Heart right ventricle (tissue), 16 donors: ENCODE measurements at places on chromosomes 6 and 20. TPM values are rescaled to one million over a fixed set of nuclear protein-coding genes. Genes with fewer than 3 reads are reported as not detected.

GRCh38 chr20:11921321-11921720 lies 3.6 kb downstream of the BTBD3 start:
- no peak for DNase-seq

GRCh38 chr20:36585410-36586125 lies 12.2 kb downstream of the TGIF2 start:
- no peak for DNase-seq

- no peak for DNase-seq
Observed at GRCh38 chr6:41757931-41758640, 10.9 kb upstream of the PGC start.

DNA sequence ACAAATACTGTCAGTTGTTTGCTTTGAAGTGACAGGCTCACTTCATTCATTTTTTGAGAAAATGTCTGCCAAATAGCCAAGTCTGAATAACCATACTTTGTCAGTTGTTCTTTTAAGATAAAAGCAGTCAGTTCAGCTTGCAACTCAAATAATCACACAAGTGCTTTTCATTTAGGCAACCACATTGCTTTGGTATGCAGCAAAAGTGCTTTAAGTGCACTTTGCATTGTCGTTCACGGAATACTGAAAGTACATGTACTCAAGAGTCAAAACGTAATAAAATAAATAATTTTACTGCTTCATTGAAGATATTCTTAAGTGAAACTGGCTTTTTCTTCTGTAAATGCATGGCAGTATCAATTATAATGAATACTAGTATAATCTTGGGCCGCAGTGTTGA lies 107.2 kb downstream of the MMS22L start:
- DNase-seq: no peak

- DNase-seq: no peak
Observed at GRCh38 chr6:95649451-95649850, 72.1 kb downstream of the MANEA start.

DNA sequence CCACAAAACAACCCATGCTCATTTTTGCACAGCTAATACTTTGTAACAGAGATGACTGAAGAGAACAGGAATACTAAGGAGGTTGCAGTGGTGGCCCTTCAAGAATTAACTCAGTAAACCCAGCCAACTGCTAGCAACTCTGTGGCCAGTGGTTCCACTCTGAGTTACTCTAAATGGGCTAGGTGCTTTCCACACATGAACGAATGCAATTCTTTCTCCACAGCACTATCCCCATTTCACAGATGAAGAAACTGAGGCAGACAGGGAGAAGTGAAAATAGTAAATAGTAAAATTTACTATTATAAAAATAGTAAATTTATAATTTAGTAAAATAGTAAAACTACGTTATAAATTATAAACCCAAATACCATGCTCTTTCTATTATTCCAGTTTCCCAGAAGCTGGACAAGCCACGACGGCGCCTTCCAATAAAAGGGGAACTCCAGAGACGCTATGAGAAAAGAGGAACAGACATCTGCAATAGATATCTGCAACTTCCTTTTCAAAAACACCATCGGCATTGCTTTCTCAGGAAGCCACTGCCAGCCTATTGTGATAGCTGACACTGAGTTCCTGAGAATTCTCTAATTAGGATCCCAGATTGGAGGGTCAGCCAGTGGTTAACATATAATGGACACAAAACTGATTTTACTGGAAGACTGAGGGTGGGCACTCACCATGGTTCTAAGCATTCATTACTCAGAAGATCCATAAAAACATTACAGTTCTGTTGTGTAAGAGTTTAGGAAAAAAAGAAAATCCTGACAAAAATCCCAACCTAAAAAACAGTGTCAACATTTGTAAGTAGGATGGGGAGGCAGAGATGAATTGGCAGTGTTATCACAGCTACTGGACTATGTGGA lies 16.2 kb downstream of the FKBP1A start:
- DNase-seq: no peak

GRCh38 chr6:26232940-26233648 lies 131.9 kb upstream of the BTN3A2 start:
- DNase-seq: no peak

- no peak for DNase-seq
Observed at GRCh38 chr6:145262771-145263170, 472.5 kb downstream of the EPM2A start.

DNA sequence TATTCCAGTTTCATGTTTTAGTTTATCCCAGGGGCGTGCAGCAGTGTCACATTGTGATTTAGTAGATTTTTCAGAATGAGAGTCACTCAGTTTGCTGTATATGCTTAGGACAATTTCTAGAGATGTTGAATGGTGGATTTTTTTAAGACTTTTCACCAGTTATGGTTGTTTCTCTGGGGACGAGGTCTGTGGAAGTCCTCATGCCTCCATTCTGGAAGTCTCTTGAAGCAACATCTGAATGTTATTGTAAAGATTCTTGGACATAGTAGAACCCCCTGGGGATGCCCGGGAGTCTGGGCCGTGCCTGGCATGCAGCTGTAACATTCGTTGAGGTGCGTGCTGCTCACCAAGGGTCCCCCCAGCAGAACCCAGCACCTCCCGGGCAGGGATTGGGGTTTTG lies 341.5 kb downstream of the CDH4 start:
- DNase-seq: no peak

DNA sequence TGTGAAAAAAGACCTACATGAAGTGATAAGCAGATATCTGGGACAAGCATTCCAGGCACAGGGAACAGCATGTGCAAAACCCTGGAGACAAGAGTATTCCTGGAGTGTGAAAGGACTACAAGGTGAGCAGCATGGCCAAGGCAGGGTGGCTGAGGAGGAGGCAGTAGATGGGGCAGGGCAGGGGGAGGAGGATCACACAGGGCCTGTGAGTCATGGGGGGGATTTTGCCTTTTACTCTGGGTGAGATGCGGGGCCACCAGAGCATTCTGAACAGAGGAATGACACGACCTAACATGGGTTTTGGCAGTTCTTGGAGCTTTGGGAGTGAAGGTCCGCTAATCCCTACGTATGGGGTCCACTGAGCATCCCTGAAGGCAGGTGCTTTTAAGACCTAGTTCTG lies 69.8 kb upstream of the CCN6 start:
- no peak for DNase-seq

DNA sequence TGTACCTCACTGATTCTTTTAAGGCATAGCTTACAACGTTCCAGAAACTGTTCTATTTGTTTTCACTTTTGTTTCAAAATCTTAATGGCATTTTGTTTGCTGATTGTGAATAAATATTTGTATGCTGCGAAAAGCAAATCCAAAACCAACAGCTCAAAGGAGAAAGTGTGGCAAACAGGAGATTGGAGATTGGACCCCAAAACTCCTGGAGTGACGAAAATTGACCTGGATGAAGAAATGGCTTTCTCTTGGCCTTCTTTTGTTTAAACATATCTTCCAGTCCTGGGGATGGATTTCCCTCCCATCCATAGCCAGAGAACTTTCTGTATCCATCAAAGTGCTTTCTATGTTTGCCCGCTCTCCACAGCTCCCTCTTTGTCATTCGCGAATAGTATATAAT lies 2.8 kb upstream of the CTCFL start:
- no peak for DNase-seq

DNA sequence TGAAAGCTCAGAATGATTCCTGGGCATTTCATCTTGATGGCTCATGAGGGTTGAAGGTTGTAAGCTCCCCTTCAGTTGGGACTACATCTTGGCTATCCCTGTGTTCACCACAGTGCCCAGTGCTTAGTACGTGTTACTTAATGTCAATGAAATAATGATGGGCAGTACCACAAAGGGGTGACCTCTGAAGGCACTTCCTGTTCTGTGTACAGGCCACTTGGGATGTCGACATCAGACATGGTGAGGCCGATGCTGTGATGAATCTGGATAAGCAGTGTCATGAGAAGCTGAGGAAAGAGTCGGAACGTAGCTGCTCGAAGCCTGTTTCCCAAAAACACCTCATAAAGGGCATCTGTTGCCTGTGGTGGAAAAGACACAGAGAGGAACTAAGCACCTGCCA lies 27.6 kb upstream of the RBL1 start:
- no peak for DNase-seq

DNA sequence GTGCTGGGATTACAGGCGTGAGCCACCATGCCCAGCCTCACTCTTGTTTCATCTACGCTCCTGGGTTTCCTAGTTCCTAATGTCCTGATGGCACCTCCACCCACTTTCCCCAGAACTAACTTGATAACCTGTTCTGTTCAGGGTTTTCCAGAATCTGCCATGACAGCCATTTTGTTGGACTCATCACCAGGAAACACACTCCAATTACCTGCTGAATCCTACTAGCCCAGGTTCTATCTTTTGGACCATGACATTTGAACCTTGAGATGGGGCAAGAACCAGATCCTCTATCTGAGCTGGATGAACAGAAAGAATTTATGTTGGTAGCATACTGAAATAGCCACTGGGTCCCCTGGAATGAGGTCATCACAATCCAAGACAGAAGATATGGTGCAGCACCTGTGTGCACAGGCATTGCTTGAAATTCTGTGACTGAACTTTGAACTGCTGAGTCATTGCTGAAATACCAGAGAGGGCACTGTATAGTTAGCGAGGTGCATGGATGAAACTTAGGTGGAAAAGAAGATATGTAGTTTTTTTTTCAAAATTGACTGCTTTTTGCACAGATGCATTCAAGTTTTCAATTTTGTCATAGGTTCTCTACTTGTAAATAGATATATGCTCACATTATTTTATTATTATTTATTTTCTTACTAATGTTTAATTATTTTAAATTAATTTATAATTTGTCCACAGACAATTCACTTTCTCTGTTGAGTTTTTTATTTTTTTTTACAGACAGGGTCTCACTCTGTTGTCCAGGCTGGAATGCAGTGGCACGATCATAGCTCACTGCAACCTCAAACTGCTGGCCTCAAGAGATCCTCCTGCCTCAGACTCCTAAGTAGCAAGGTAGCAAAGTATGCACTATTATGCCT lies 42.8 kb upstream of the TASP1 start:
- no peak for DNase-seq

GRCh38 chr20:328027-328974 lies 2.9 kb downstream of the SOX12 start:
- no peak for DNase-seq

GRCh38 chr20:3794701-3795420 lies 1.2 kb upstream of the CDC25B start:
- no peak for DNase-seq

- no peak for DNase-seq
Observed at GRCh38 chr6:32983493-32983848, 15.1 kb downstream of the BRD2 start.

- no peak for DNase-seq
Observed at GRCh38 chr20:18513208-18513607, 5.5 kb downstream of the SEC23B start.

GRCh38 chr20:23114448-23115082 lies 28.4 kb upstream of the CD93 start:
- DNase-seq: no peak

DNA sequence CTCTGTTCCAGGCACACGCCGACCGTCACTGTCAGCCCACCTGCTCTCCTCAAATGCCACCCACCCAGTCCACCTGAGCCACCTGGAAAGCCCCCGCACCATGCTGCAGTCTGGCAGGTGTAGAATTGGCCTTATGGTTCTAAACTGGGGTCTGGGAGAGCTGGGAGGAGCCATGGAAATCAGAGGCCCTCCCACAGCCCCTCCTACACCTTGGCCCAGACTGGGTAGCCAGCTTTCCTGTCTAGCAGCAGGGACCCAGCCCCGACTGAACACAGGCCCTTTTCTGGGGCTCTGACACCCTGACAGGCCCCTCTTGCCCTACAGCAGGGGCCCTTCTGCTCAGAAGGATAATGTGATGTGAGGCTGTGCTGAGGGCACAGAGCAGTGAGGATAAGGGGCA lies 31.1 kb downstream of the LRFN2 start:
- no peak for DNase-seq

GRCh38 chr6:699319-699718 lies 6.4 kb upstream of the EXOC2 start:
- DNase-seq: no peak

GRCh38 chr6:121439926-121440325 lies 4.5 kb downstream of the GJA1 start:
- no peak for DNase-seq

- no peak for DNase-seq
Observed at GRCh38 chr6:27863962-27864905, 48.0 kb downstream of the OR2B2 start.

DNA sequence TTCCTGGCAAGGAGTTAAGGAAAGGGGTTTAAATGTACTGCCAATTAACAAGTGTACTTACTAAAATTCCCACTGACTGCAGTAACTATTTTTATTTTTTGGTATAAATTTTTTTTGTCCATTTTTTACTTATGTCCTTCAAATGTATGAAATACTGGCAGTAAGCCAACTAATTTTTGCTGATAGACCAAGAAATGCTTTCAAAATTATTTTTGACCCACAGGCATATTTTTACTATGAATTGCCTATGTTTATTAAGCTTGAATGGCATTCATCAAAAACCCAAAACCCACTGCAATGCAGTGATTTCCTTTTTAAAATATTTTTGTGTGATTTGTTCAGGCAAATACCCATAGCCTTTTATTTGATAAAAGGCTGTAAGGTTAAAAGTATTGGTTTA lies 560.1 kb downstream of the UTRN start:
- DNase-seq: no peak

GRCh38 chr6:170066679-170067078 lies 224.2 kb downstream of the DLL1 start:
- peak; percentile 1 for DNase-seq

- DNase-seq: no peak
Observed at GRCh38 chr20:10649080-10649796, 24.6 kb downstream of the JAG1 start.

GRCh38 chr6:26355366-26355765 lies 9.6 kb upstream of the BTN3A2 start:
- DNase-seq: no peak

- no peak for DNase-seq
Observed at GRCh38 chr6:114339706-114340105, 3.1 kb downstream of the HS3ST5 start.

GRCh38 chr20:32438331-32438858 lies 80.3 kb downstream of the ASXL1 start:
- DNase-seq: no peak

Gene PNPLA1
- not detected for total RNA-seq

Gene CLPSL2
- total RNA-seq: not detected

Gene GJA10
- total RNA-seq: not detected

Gene GLP1R
- total RNA-seq: 3.1 TPM

Gene GMDS
- total RNA-seq: 8.9 TPM

Gene C20orf202
- total RNA-seq: 0.34 TPM

Gene MAS1
- 0.02 TPM for total RNA-seq

Gene RIPPLY2
- not detected for total RNA-seq

Gene NRN1
- 7.1 TPM for total RNA-seq

Gene HCRTR2
- not detected for total RNA-seq

Gene NAA20
- 60.9 TPM for total RNA-seq

Gene TGM3
- not detected for total RNA-seq

Gene GPX5
- total RNA-seq: not detected

Gene PNLDC1
- total RNA-seq: 0.13 TPM

Gene ITPR3
- total RNA-seq: 3.7 TPM

Gene LTA
- total RNA-seq: not detected
